ENCODE measurements at places on chromosomes 12 and 14.
A peak's percentile ranks its signal among the peaks of the same experiment; 100 is the strongest.

GRCh38 chr12:37543966-37544668 is 772.5 kb upstream of the ALG10B start:
- no peaks in the 10 kb centered on the region for H3K36me3 ChIP-seq
- DNase-seq: no peak
- no peaks in the 10 kb centered on the region for H3K4me1 ChIP-seq
- no peak overlapping the region for H3K27ac ChIP-seq

GRCh38 chr12:12616512-12617310 is 5.0 kb downstream of the CREBL2 start:
- no peaks in the 10 kb centered on the region for H3K27me3 ChIP-seq
- no peak for DNase-seq
- peaks cover 21% of the 10 kb centered on the region for H3K36me3 ChIP-seq
- H3K4me1 ChIP-seq: peaks cover 47% of the 10 kb centered on the region
- no peak overlapping the region for H3K4me3 ChIP-seq

- peaks cover 8% of the 10 kb centered on the region for H3K36me3 ChIP-seq
- H3K27me3 ChIP-seq: no peaks in the 10 kb centered on the region
- no peak overlapping the region for H3K27ac ChIP-seq
- H3K4me1 ChIP-seq: peaks cover 8% of the 10 kb centered on the region
- H3K4me3 ChIP-seq: no peak overlapping the region
Observed at GRCh38 chr12:132689227-132689626, 1.8 kb downstream of the PXMP2 start.

GRCh38 chr14:59349258-59349701 is 115.9 kb downstream of the GPR135 start:
- H3K4me1 ChIP-seq: no peaks in the 10 kb centered on the region
- no peaks in the 10 kb centered on the region for H3K36me3 ChIP-seq
- H3K27me3 ChIP-seq: no peaks in the 10 kb centered on the region
- no peak overlapping the region for H3K4me3 ChIP-seq

- DNase-seq: no peak
- no peaks in the 10 kb centered on the region for H3K36me3 ChIP-seq
- H3K27ac ChIP-seq: no peak overlapping the region
- H3K4me1 ChIP-seq: no peaks in the 10 kb centered on the region
- H3K4me3 ChIP-seq: no peak overlapping the region
- no peaks in the 10 kb centered on the region for H3K27me3 ChIP-seq
Observed at GRCh38 chr12:66071549-66071948, 59.0 kb downstream of the LLPH start.

- no peak overlapping the region for H3K4me3 ChIP-seq
- H3K27me3 ChIP-seq: no peaks in the 10 kb centered on the region
- H3K4me1 ChIP-seq: no peaks in the 10 kb centered on the region
Observed at GRCh38 chr14:104404922-104405321, 174.6 kb upstream of the C14orf180 start.

DNA sequence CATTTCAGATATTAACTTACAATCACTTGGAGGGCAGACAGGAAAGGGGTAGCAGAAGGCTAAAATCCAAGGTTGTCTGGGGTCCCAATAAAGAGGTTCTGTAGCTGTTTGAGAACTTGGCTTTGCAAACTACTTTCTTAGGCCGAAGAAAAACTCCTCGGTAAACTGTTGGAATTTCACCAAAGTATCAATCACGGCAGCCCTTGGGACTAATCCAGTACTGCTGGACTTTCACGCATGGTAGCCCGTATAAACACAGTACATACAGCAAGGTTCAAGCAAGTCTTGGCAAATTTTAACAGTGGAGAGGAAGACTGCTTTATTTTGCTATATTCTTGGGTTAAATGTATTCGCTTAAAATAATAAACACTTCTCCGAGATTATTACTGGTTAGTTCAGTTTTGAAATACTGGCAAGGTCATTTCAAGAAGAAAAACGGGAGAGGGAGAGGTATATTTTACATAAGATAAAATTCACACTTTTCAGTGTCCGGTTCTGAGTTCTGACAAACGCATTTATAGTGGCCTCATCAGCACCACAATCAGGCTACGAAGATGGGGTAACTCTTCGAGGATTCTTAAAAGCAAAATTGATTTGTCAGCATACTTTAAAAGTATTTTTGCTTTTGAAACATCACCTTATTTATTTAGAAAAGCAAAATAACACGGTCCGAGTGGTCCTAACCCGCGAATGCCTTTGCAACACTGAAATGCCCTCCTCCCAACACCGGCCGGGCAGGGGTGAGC is 1.3 kb downstream of the SETD3 start:
- DNase-seq: no peak
- peaks cover 64% of the 10 kb centered on the region for H3K4me1 ChIP-seq
- no peaks in the 10 kb centered on the region for H3K36me3 ChIP-seq
- peak overlapping the region; percentile 99 for H3K27ac ChIP-seq
- no peaks in the 10 kb centered on the region for H3K27me3 ChIP-seq

GRCh38 chr12:95022477-95022876 is 19.0 kb upstream of the NDUFA12 start:
- no peaks in the 10 kb centered on the region for H3K4me1 ChIP-seq
- H3K27ac ChIP-seq: no peak overlapping the region
- DNase-seq: no peak
- no peak overlapping the region for H3K4me3 ChIP-seq
- H3K27me3 ChIP-seq: no peaks in the 10 kb centered on the region
- peaks cover 2% of the 10 kb centered on the region for H3K36me3 ChIP-seq

DNA sequence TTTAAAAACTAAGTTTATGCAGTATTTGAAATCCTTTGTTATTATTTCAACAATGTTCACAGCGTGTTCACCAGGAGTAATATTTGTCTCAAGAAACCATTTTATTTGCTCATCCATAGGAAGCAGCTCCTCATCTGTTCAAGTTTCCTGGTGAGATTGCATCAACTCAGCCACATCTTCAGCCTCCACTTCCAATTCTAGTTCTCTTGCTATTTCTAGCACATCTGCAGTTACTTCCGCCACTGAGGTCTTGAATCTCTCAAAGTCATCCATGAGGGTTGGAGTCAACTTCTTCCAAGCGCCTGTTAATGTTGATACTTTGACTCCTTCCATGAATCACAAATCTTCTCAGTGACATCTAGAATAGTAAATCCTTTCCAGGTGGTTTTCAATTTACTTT is 18.0 kb downstream of the CLEC9A start:
- H3K36me3 ChIP-seq: no peaks in the 10 kb centered on the region
- H3K4me1 ChIP-seq: no peaks in the 10 kb centered on the region
- no peaks in the 10 kb centered on the region for H3K27me3 ChIP-seq
- H3K4me3 ChIP-seq: no peak overlapping the region
- DNase-seq: no peak

DNA sequence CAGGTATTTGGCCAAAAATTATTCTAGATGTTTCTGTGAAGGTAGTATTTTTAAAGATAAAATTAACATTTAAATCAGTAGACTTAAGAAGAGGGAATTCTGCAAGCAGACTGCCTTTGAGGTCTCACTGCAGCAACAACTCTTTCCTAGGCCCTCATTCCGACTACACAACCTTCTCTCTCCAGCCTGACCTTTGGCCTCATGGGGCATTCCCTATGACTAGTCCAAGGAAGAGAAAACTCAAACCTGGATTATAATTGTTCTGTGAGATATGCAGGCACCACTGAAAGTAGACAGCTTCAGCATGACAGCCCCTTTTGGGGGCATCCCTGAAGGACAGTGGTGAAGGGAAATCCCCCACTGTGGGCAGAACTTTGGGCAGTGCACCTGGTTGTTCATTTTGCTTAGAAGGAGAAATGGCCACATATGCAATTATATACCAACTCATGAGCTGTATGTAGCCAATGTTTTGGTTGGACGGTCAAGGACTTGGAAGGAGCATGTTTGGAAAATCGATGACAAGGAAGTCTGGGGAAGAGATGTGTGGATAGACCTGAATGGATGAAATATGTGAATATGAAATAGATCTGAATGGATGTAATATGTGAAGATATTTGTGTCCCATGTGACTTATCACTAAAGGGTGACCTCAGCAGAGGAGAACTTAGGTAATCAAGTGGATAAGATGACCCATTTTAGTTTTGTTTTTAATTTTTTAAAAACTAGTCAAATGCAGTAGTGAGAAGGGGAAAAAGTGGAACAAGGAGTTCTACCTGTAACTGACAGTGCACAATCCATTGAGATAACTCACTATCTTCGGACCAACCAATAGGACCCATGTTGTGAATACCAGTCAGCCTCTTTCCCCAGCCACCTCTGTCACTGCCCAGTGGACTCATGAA is 233.3 kb upstream of the FOXN3 start:
- no peaks in the 10 kb centered on the region for H3K36me3 ChIP-seq
- no peaks in the 10 kb centered on the region for H3K27me3 ChIP-seq
- H3K4me1 ChIP-seq: no peaks in the 10 kb centered on the region
- no peak overlapping the region for H3K4me3 ChIP-seq
- no peak overlapping the region for H3K27ac ChIP-seq

GRCh38 chr14:101022121-101022520 is 118.6 kb upstream of the RTL1 start:
- H3K4me3 ChIP-seq: no peak overlapping the region
- H3K27ac ChIP-seq: no peak overlapping the region

- peak overlapping the region; percentile 70 for H3K27ac ChIP-seq
- DNase-seq: no peak
- H3K27me3 ChIP-seq: no peaks in the 10 kb centered on the region
- no peak overlapping the region for H3K4me3 ChIP-seq
- no peaks in the 10 kb centered on the region for H3K36me3 ChIP-seq
Observed at GRCh38 chr14:68692916-68693771, 99.7 kb downstream of the ZFP36L1 start.

- H3K36me3 ChIP-seq: peaks cover 15% of the 10 kb centered on the region
- H3K4me3 ChIP-seq: peak overlapping the region; percentile 40
- peaks cover 13% of the 10 kb centered on the region for H3K4me1 ChIP-seq
- H3K27me3 ChIP-seq: no peaks in the 10 kb centered on the region
- DNase-seq: no peak
- H3K27ac ChIP-seq: peak overlapping the region; percentile 64
Observed at GRCh38 chr12:124909831-124910560, 4.5 kb downstream of the UBC start.

DNA sequence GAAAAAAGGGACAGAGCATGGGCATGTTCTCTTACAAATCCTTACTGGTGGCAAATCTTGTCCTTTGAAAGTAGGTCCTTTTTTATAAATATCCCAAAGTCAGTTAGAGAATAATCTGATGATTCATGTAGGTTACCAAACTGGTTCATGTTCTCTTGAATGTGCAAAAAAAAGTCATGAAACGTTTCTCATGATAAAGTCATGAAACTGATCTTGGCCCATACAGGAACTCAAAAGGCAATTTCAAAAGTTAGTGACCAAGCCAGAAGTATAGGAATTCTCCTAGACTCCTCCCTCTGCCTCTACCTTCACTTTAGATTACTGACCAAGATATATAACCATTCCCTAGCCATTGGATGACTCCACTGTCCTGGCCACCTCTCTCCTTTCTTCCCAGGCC is 27.3 kb upstream of the SPTSSA start:
- no peak for DNase-seq
- H3K36me3 ChIP-seq: no peaks in the 10 kb centered on the region
- H3K27ac ChIP-seq: peak overlapping the region; percentile 88
- H3K4me3 ChIP-seq: no peak overlapping the region
- H3K4me1 ChIP-seq: peaks cover 12% of the 10 kb centered on the region

DNA sequence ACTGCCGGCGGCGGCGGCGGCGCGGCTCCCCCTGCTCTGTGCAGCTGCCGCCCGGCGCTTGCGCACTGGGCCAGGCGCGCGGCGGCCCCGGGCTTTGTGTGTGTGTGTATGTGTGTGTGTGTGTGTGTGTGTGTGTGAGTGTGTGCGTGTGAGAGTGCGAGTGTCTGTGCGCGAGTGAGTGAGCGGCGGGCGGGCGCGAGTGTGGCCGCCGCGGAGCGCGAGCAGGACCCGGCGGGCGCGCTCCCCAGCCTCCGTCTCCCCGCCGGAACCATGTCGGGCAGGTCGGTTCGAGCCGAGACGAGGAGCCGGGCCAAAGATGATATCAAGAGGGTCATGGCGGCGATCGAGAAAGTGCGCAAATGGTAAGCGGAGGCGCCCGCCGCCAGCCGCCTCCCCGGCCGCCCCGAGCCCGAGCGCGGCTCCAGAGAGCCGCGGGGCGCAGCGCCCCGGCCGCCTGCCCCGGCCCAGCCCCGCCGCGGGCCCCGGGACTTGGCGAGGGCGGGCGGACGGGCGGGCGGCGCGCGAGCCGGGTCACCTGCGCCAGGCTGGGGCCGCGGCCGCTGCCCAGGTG is at the start of gene BCL7A:
TSS of gene BCL7A (plus strand) at position 63 of the 571 bp plus-strand sequence. CDS start at position 271, 208 bp downstream.
- H3K27me3 ChIP-seq: no peaks in the 10 kb centered on the region
- peak within 1 kb of the TSS; percentile 73 for H3K4me3 ChIP-seq
- H3K36me3 ChIP-seq: no peaks in the 10 kb centered on the region
- no peak for DNase-seq
- H3K27ac ChIP-seq: peak within 1 kb of the TSS; percentile 82
- H3K4me1 ChIP-seq: peaks cover 22% of the 10 kb centered on the region

DNA sequence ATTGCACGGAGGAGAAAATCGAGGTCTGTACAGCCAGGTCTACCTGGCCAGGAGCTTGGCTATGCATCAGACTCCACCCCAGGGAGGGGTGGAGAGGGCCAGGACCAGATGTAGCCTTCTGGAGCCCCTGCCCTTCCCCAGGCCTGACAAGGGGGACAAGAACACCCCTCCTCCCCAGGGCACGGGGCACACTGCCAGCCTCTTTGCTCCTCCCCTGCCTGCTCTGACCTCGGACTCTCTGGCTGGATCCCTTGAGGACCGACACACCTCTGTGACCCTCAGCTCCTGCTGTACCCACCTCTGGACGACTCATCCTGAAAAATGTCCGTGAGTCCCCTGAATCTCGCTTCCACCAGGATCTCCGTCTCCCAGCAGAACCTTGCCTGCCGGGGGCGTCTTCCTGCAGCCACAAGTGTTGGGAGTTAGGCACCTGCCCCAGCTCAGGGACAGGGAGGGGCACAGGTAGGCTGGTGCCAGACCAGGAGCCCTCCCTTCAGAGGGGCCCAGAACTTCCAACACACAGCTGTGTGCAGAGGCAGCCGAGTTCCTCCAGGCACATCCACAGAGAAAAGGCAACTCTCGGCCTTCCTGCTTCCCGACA is 21.8 kb downstream of the AHNAK2 start:
- H3K4me1 ChIP-seq: peaks cover 13% of the 10 kb centered on the region
- no peaks in the 10 kb centered on the region for H3K27me3 ChIP-seq
- DNase-seq: no peak
- H3K27ac ChIP-seq: no peak overlapping the region

- H3K4me1 ChIP-seq: peaks cover 60% of the 10 kb centered on the region
- H3K4me3 ChIP-seq: no peak overlapping the region
- no peak for DNase-seq
- no peaks in the 10 kb centered on the region for H3K27me3 ChIP-seq
- no peak overlapping the region for H3K27ac ChIP-seq
Observed at GRCh38 chr12:55978393-55978792, 4.5 kb downstream of the RAB5B start.

Data from esophagus squamous epithelium (tissue), 5 donors.